T-helper 2 cell (primary cell): ENCODE measurements at places on chromosomes 7 and 10.

- DNase-seq, result no peak
Observed at GRCh38 chr10:69673521-69673920, 43.5 kb downstream of the FAM241B start.

DNA sequence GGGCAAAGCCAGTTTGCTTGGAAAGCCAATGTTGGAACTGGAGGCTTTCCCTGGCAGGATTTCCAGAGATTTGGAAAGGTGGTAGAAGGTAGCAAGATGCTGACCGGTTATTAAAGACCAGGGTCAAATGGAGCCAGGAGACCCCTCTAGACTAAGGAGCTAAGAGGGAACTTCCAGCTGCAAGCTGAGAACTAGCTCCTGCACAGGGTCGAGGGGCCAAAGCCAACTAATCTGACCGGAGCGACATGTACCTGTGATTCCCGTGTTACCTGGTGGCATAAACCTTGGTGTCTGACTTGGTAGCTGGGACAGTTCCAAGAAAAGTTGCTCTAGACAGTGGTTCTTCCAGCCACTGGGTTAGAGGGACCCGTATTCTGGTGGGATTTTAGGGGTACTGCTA, 41.8 kb downstream of the SPDYE5 start:
- no peak for DNase-seq

DNA sequence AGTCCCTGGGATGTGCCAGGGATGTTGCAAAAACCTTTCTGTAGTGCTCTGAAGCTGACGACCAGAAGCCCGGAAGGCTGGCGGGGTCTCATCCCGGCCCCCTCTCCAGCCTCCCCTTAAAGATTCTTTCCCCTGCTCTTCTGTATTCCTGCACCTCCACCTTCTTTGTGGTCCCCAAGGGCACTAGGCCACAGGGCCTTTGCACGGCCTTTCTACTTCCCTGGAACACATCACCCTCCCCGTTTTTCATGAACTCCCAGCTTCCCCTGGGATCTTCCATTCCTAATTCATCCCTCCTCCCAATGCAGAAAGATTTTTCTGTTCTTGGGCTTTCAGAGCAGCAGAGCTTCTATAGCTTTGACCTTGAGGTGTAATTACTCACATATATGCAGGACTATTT, 127.0 kb downstream of the CDH23 start:
- no peak for DNase-seq

GRCh38 chr10:96299383-96299782, 4.9 kb upstream of the DNTT start:
- no peak for DNase-seq

- no peak for DNase-seq
Observed at GRCh38 chr10:61869774-61870525, 31.5 kb upstream of the ARID5B start.

GRCh38 chr10:64733980-64734379, 1212.8 kb downstream of the REEP3 start:
- DNase-seq, result no peak

- DNase-seq, result no peak
Observed at GRCh38 chr7:111853201-111853990, 291.1 kb upstream of the IMMP2L start.

DNA sequence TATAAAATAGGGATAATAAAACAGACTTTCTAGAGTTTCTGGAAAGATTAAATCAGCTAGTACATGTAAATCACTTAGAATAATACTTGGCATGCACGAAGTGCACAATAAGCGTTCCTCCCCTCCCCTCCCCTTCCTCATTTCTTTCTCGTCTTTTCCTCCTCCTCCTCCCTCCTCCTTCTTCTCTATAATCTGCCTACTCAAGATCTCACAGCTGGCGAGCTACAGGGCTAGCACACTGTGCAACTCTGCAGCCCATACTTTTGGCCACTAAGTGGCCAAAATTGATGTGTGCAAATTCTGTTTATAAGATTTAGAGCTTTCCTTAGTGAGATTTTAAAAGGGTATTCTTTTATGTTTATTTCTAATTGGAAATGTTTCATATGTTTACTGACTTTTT, 565.3 kb downstream of the PHTF2 start:
- no peak for DNase-seq

DNA sequence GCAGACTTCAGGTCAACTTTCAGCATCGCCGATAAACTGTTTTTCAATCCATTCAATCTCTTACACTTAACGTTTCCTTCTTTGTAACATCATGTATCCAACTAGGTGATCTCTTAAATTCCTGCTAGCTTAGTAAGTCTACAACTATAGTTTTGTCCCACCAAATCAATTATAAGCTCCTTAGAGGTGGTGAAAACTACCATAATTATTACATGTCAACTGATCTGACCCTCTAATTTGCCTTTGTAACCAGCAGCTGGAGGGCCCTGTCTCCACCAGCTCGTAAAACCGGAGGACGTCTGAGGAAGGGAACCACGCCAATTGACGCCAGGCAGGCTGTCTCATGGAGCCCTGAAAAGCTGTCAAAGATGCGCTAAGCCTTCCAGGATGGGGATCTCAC, 113.4 kb downstream of the ABCC2 start:
- no peak for DNase-seq

GRCh38 chr10:130787243-130787642, 524.3 kb downstream of the TCERG1L start:
- DNase-seq, result no peak
